ENCODE measurements at places on chromosomes 5 and 9.

DNA sequence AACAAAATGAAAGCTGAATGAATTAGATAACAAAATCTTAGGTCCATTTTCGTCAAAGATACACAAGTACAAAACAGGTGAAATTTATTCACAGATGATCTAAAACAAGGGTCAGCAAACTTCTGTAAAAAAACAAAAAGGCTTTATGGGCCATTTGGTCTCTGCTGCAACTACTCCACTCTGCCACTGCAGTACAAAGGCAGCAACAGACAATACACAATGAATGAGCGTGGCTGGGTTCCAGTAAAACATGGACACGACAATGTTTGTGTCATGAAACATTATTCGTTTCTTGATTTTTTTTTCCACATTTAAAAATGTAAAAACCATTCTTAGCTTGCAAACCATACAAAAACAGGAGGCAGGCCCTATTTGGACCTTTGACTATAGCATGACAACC is 71.9 kb downstream of the ECPAS start:
- no peak for DNase-seq

- no peak for DNase-seq
These were observed 59.8 kb downstream of the NREP start for GRCh38 chr5:111697215-111697614.

DNA sequence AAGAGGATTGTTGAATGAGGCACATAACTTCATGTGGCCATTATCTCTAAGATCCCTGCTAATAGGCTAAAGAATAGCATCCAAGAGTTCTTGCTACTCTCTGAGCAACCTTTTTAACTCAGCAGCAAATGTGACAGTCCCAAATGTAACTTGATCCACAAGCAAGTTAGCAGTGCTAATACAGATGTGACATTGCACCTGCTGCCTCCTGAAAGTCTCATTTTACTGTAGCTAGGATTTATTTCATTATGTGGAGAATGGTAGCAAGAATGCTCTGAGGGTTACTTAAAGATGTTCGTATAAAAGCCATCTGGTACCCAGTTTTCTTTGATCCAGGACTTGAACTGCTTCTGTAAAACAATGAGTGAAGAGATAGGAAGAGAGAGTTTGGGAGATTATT is 45.8 kb downstream of the CDH10 start:
- no peak for DNase-seq

- no peak for DNase-seq
These were observed 8.2 kb downstream of the HEXB start for GRCh38 chr5:74693191-74693590.

DNA sequence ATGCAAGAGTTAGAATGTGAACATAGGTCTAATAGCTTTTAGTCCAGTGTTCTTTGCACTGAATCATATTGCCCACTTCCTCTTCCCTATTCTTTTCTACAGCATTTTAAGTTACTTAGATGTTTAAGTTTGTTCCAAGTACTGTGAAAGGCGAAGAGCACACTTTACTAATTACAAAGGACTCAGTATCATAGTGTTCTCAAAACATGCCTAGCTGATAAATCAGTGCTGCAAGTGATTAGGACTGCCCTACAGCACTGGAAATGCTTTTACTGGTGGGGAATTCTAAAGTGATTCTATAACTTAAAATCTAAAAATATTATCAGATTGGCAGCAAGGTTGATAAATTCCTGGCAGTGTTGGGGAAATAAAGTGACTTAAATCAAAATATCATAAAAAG is 177.9 kb upstream of the KCNN2 start:
- no peak for DNase-seq

- no peak for DNase-seq
These were observed 38.7 kb downstream of the F2R start for GRCh38 chr5:76754668-76755078.

DNA sequence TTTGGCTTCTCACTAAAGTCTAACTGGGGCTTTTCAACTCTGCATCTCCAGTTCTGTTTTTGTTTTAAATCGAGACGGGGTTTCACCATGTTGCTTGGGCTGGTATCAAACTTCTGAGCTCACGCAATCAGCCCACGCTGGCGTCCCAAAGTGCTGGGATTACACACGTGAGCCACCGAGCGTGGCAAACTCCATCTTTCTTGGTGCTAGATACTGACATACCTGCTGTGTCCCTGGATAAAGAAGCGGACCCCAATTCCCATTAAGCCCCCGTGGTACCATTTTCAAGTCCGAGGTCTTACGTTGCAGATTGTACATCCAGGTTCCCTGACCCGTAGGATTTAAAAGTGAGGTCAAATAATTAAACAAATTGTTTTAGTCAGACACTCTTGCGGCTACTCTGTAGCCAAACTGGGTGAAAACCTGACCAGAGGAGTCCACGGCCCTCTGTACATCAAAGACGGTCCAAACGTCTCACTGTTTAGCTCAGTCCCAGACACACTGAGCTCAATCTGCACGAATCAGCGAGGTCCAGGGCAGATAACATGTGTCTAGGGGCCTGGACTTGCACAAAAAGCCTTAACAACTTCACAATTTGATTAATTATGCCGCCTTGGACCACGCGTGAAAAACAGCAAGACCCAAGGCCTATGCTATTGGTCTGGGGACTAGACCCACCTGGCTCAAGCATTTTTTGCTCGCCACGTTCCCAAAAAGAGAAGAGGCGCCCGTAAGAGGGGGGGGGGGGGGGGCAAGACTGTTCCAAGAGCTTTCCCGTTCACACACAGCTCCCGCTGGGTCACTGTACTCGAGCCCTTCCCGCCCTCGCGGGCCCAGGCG is 727 bp upstream of the DNAJA1 start:
- no peak for DNase-seq

- no peak for DNase-seq
These were observed 6.6 kb upstream of the RNF20 start for GRCh38 chr9:101527066-101527465.

- DNase-seq: no peak
These were observed 43.5 kb upstream of the TCF7 start for GRCh38 chr5:134070725-134071613.

GRCh38 chr9:134125413-134126095 is 10.3 kb upstream of the WDR5 start:
- no peak for DNase-seq

DNA sequence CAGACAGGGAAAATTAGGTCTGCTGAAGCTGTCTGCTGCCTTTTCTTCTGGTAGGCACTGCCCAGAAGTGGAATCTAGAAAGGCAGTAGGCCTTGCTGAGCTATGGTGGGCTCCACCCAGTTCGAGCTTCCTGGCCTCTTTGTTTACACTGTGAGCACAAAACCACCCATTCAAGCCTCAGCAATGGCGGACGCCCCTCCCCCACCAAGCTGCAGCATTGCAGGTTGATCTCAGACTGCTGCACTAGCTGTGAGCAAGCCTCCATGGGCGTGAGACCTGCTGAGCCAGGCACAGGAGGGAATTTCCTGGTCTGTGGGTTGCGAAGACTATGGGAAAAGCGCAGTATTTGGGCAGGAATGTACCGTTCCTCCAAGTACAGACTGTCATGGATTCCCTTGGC is 18.5 kb downstream of the AGTPBP1 start:
- DNase-seq: peak; percentile 42

DNA sequence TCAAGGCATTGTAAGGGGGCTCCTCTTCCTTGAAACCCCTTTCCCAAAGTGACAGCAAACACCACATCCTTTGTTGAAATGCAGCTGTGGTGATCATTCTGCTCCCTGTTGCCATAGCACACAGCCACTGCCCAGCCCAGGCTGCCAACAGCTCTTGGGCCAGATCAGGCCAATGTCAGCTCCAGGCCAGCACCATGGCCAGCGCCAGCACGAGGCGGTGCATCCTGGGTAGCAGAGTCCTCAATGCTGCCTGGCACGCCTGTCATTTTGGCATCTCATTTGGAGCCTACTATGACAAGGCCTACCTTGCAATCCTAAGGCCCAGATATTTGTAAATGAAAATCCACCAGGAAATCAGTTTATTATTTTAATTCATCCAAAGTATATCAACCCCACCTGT is 390.6 kb downstream of the DNAH5 start:
- no peak for DNase-seq

DNA sequence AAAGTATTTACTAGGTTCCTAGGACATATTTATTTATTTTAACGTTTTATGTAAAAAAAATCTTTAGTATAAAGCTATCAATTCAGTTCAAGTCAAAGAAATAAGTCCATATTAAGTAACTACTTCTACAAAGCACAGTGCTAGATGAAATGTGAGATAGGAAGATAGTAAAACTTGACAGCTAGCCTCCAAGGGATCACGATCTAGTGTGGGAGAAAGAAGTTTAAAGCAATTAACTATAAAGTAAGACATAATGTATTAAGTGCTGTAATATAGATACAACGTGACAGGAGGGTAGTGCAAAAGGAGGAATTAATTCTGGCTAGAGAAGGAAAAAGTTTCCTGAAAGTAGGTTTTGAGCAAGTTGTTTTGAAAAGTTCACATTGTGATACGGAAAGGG is 134.9 kb downstream of the ST8SIA4 start:
- no peak for DNase-seq

DNA sequence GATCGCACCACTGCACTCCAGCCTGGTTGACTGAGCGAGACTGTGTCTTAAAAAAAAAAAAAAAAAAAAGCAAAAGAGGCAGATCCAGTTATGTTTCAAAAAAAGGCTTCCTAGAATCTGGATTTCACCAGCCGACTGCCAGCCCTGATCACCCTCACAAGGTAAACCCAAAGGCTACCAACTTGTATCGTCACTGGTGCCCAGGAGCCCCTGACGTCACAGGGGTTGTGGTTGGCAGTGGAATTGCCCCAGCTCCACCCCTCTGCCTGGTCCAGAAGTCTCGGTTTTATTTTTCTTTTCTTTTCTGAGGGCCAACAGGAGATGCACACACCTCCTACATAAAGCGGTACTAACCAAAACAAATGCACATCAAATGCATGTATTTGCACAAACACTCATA is 6.0 kb upstream of the LMX1B start:
- DNase-seq: no peak

GRCh38 chr9:36337002-36337401 is 63.1 kb downstream of the RNF38 start:
- DNase-seq: no peak

DNA sequence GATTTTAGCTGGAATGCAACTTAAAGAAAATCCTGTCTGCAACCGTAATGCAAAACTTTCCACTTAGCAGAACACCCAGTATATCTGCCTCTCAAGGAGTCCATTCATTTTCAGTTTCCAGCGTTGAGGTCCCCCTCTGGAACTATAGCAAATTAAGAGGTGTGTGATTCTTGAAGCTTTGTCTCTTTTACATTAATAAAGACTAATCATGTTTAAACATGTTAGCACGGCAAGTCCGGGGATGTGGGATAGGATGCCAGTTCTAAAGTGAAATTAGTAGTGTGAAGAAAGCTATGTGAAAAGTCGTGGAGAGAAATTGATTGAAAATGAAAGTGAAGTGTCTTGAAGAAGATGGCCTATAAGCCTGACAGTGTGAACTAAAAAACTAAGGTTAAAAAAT is 429.1 kb downstream of the NR2F1-AS1 start:
- no peak for DNase-seq

DNA sequence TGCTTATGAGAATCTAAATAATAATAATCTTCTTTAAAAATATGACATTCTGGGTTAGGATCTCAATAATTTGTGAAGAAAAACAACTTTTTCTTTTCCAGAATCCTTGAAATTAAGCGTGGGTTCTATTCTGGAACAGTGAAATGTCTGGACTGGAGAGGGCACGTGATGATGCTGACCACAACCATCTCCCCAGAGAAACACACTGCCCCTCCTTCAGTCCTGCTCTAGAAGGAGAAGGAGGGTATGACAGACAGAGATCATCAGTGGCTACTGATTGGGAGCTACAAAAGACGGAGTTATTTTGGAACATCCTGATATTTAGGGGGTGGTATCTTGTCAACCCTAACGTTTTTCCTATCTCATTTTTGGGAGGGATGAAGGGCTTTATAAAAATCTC is 40.2 kb downstream of the MEF2C start:
- DNase-seq: no peak

All from activated CD8-positive, alpha-beta memory T cell treated with anti-CD3 and anti-CD28 coated beads for 1 hour (primary cell).